Sciatic nerve (tissue), 2 donors: ENCODE measurements at places on chromosomes 3 and 15. TPM values are rescaled to one million over a fixed set of nuclear protein-coding genes. Genes with fewer than 3 reads are reported as not detected.

DNA sequence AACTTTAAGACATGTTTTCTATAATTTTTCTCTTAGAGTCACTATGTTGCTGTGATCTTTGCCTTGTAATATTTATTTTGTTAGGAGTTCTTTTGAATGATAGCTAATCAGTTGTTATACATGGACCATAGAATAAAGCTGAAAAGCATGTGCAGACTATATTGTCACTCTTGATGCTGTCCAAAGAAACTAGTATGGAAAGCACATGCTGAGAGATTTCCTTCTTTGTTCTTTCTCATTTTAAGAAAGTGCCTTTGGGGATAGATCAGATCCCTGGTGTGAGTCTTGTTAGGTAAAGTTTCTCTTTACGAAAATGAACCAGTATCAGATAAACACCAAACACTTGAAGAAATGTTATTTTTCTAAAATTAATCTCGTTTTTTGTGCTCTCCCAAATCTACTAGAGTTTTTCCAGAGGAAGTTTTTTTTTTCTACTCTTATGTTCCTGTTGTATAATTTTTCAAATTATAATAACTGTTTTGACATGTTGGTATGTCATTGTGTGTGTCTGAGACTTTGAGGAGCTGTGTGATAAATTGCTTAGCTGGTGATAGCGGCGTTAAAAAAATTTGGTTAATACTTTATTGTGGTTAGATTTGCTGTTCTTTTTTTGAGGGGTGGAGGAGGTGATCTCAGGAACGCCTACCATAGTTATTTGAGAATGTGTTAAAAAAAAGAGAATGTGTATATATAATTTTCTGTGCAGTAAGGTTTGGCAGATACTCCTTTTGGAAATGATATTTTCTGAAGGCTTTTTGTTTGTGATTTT is 2.2 kb downstream of the PIAS1 start:
- DNase-seq: no peak

GRCh38 chr3:146189519-146190173 is 28.7 kb upstream of the PLOD2 start:
- peak; percentile 48 for DNase-seq

Gene CPNE9
- total RNA-seq: not detected

- DNase-seq: no peak
Measured at GRCh38 chr3:195711813-195712534, 8.8 kb upstream of the MUC20 start.

GRCh38 chr15:33313491-33313890 is 2.7 kb downstream of the RYR3 start:
- DNase-seq: no peak

DNA sequence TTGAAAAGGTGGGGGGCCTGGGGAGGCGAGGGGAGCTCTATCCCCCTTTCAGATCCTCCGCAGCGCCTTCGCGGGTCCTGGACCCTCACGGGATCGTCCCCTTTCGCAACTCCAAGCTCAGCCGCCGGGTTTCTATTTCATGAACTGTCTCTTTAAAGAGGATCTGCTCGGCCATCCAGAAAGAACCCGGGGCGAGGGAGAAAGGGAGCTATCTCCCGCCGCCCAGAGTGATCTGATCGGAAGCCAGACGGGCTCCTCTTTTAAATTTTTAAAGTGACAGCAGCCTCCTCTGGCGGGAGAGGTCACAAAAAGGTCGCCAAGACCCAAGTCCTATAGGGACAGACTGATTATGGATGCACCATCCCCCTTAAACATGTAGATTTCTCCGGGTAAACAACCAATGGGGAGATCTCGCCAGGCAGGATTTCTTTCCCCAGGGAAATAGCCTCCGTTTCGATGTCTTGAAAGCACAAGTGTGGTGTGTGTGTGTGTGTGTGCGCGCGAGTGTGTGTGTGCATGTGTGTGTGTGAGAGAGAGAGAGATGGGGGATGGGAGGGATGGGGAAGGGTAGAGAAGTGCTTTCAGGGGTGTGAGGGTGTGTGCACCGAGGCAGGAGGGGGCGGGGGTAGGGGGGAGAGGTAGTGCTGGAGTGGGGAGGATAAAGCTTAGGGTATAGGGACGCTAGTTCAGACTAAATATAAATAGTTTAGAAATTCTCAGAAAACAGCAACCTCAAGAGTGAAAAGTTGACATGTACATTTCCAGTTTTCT is 516.1 kb downstream of the MECOM start:
- peak; percentile 58 for DNase-seq
